ENCODE measurements at places on chromosomes 13 and 19.

DNA sequence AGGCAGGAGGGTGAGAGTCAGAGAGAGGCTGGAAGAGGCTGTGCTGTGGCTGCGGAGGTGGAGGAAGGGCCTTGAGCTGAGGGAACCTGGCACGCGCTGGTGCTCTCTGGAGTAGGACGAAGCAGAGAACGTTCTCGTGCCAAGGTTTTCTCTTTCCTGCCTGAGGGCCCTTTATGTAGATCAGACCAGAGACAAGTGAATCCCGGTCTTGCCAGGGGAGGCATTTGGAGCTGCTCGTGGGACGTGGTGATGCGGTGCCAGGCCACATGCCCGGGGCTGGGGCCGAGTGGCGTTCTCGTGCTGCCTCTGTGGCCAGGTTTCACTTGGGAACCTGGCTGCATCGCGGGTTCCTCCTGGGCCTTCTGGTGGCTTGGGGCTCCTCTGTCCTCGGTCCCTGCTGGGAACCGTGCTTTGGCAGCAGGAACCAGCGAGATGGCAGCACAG lies 54.2 kb downstream of the KDM4B start:
- no peak for DNase-seq

DNA sequence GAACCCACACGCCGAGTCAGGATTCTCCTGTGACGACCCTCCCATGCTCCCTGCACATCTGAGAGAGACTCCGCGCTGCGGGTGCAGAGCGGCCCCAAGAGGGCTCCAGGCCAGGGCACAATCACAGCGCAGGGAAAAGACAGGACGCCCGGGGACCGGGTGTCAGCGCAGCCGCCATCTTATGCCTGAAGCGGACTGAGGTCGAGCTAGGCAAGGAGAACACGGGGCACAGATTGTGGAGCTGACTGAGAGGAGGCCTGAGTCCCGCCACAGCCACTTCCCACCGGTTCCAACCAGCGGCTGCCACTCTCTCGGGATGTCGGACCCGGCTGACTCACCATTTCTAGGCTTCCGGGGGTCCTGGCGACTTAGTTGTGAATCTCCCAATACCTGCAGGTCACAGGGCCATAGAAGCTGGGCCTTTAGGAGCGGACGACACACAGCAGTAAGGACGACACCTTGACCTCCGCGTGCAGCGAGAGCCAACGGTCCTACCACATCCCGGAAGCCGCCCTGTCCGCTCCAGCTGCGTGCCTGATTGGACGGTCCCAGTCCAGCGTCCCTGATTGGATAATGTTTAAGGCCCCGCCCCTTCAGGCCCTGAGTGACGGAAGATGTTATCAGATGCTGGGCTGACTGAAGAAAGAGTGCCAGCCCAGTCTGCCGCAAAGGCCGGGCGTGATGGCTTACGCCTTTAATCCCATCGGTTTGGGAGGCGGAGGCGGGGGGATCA lies at the start of gene ZNF728:
Gene ZNF728 (minus strand): TSS at position 487 of the 733 bp plus-strand sequence. CDS start 146 bp downstream, at position 341.
- no peak for DNase-seq

DNA sequence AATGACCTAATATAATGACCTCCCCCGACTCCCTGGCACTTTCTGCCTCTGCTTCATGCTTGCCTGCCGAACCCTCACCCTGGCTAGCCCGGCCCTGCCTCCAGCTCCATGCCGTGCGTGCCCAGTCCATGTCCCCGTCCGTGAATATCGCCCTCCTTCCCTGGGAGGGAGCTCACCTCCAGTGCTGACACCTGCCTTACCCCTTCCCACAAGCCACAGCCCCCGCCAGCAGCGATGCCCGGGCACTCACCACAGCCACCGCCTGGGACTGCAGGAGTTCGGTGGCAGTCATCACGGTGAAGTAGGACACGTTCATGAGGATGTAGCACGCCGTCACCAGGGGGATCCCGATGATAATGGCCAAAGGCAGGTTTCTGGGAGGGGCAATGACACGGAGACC lies 10.0 kb downstream of the SLC7A9 start:
- no peak for DNase-seq

DNA sequence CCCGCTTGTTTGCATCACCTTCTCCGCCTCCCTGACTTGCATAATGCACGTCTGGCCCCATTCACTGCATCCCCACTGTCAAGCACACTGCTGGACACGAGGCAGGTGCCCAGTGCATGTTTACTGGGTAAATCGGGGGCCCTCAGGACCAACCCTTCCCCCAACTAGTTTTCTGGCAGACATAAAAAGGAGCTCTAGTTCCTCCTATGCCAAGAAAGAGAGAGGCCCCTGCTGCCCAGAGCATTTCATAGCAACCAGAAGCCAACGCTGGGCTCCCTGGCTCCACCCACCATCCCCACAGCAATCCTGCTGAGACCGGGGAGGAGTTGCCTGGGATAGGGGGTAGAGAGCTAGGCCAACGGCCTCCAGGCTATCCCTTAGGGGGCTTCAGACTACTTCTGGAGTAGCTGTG lies 23.2 kb downstream of the ANKRD27 start:
- DNase-seq, result no peak

GRCh38 chr19:38265921-38266429 lies 1.6 kb downstream of the SPINT2 start:
- no peak for DNase-seq

DNA sequence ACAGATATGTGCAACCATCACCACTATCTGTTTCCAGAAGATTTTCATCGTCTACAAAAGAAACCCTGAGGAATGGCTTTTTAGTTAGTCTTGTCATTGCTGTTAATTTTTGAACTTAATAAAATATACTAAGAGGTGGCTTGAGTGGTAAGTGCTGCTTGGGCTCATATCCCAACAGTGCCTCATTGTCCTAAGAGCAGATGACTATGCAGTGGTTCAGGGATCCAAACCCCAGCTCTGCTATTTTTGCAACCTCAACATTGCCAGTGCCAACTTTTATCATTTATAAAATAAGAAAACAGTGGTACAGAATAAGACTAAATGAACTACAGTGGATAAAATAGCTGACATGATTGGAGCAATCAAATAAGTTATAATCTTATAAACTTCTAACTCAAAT lies 123.2 kb upstream of the SLC7A1 start:
- no peak for DNase-seq

Data from stimulated activated CD8-positive, alpha-beta memory T cell treated with anti-CD3 and anti-CD28 coated beads, Interleukin-4, amount 100 ng/mL, for 24 hours (primary cell).